Stimulated activated naive CD4-positive, alpha-beta T cell (primary cell): ENCODE measurements at places on chromosomes 4 and X.

DNA sequence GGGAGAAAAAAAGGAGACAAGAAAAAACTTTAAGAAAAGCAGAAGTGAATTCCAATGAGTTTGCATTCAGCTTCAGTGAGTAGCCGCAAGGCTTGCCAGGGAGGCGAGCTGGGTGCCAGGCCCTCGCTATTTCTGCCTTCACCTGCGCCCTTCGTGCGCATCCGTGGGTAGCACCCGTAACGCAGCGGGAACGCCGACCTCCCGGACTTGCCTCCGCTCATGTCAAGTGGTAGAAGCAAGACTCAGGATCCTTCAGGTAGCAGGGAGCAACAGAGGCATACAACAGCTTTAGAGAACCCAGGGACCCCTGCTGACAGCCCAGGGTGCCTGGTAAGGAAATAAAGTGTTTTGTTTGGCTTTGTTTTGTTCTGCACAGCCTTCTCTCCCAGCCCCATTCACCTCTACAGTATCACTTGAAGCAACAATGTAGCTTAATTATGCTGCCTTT lies 140.0 kb upstream of the BCOR start:
- DNase-seq = no peak

- no peak for DNase-seq
These were observed 51.8 kb downstream of the SCML1 start for GRCh38 chrX:17788956-17789562.

GRCh38 chr4:98377559-98377958 lies 116.4 kb downstream of the RAP1GDS1 start:
- no peak for DNase-seq

GRCh38 chr4:150569384-150569987 lies 12.5 kb upstream of the MAB21L2 start:
- DNase-seq = no peak

DNA sequence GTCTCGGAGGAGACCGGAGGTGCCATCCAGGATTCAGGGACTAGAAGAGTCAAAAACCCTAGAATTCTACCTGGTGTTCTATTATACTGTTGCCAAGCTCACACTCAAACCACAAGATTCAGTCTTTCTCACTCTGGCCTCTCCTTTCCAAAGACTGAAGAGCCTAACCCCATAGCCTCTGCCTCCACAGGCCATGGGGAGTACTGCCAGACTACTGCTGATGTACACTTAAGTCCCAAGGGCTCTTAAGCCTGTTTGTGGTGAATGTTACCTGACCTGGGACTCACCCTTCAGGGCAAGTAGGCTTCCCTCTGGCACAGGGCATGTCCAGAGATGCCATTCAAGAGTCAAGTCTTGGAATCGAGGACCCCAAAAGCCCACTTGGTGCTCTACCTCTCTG lies 58.9 kb upstream of the IRS4 start:
- no peak for DNase-seq

GRCh38 chr4:76177709-76178108 lies 29.5 kb upstream of the NUP54 start:
- no peak for DNase-seq

DNA sequence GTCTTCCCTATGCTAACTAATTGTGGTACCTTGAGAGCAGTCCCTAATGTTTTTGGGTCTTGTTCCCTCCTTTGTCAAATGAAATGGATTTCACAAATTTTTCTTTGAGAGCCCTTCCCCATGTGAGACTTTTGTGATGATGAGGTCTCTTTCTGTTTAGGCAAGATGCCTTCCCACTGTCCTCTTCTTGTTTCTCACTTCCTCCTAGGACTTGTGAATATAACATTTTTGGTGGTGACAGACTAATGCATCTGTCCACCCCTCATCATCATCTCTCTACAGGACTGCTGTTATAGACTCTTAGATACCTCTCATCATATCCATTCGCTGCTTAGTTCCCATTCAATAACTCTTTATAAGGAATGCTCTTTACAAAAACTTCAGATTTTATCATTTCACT lies 8.7 kb upstream of the ANK2 start:
- no peak for DNase-seq

DNA sequence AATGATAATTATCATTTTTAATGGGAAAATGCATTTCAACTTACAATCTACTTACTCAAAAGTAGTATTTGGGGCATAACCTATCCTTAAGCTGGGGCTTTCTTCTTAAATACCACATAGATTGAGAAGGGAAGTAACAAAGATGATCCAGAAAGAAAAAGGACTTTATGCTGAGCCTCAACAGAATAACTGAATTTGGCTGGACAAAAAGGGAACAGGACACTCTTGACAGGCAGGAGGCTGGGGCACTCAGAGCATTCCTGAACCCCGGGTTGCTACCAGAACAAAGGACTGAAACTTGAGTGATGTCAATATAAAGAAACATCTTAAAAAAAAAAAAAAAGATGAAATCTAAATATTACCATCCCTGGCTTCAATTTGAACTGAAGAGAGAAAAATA lies 23.9 kb downstream of the RELL1 start:
- DNase-seq = no peak

DNA sequence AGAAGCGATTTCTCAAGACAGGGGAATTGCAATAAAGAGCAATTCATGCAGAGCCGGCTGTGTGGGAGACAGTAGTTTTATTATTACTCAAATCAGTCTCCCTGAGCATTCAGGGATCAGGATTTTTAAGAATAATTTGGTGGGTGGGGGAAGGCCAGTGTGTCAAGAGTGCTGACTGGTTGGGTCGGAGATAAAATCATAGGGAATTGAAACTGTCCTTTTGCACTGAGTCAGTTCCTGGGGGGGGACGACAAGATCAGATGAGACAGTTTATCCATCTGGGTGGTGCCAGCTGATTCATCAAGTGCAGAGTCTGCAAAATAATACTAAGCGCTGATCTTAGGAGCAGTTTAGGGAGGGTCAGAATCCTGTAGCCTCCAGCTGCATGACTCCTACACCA lies 502.4 kb downstream of the NLGN4X start:
- DNase-seq = no peak

DNA sequence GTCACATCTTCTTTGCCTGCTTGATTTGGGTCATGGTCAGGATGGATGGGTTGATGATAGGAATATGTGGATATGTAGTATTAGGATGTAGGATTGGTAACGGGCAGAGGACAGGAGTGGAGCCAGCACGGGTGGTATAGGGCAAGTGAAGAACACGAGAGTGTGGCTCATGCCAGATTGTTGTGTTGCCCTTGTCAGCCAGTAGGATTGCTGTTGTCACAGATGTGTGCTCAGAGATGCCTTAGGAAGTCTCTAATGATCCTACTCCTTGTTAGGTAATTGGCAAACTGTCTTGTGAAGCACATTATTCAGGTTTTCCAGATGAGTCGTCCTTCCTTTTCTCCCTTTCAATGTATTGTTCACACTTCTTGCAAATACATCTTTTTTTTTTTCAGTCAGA lies 5.5 kb downstream of the ATP10D start:
- no peak for DNase-seq

GRCh38 chrX:77771601-77772000 lies 14.4 kb downstream of the ATRX start:
- no peak for DNase-seq

DNA sequence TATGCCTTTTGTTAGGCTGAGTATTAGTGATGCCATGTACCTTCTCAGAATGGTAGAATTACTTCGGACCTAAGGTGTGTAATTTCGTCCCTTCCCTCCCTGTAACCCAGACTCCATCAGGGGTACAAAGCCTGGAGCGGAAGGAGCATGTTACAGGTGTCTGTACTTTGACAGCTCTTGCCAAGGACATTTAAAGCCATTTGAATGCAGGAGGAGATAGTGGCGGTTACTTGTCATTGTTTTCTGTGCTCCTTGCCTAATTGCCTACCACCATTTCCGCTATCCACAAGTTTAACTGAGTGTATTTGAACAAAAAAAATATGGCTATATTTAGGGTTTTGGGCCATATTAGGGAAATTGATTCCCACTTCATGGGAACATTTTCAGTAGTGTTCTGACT lies 1.8 kb downstream of the FNIP2 start:
- DNase-seq = no peak

DNA sequence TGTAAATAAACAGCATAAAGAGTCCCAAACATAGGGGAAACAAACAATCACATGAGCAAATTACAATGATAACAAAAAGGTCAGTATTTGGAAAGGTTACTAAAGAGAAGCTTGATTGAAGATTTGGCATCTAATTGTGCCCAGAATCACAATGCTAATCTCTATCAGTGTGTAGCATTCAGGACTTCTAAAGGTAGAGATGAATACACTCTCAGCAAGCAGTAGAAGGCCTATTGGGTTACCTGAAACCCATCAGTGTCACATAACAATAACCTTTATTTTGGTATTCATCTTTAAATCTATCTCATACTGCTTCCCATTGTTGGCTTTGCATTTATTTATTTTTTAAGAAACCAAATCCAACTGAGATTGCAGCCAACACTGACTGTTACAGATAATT lies 319.5 kb downstream of the ACTRT1 start:
- no peak for DNase-seq

DNA sequence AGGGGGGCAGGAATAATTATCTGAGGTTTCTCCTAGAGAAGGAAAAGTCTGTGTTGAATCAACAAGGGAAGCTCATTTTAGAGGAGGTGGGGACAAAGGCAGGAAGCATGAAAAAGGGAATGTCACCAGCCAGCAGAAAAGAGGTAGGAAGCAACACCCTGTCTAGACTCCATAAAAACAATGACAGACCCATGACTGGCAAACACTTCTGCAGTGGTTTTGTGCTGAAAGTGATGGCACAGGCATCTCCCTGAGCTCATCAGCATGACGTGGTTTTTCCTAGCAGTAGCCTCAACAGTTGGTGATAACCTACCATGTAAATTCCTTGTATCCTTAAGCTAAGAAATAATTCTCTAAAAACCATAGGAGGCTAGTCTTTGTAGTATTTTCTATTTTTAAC lies 110.7 kb upstream of the GALNT7 start:
- no peak for DNase-seq

GRCh38 chr4:33060674-33061542 lies 2340.7 kb downstream of the PCDH7 start:
- DNase-seq = no peak

- DNase-seq = no peak
These were observed 7.0 kb downstream of the FHIP1A start for GRCh38 chr4:151415978-151416377.

DNA sequence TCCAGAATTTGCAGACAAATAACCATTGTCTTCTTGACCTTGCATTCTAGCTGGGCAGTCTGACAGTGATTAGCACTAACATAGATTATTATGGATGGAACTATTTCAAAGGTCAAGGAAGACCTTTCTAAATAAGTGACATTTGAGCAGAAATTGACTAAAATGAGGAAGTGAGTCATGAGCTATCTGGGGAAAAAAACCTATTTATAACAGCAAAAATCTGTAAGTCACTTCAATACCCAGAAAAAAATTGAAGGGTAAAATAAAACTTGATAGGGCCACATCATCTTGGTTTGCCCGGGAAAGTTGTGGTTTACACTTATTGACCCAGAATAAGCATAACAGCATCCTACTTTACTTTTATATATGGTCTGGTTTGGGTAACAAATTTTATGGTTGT lies 414.6 kb upstream of the HS3ST1 start:
- DNase-seq = no peak

DNA sequence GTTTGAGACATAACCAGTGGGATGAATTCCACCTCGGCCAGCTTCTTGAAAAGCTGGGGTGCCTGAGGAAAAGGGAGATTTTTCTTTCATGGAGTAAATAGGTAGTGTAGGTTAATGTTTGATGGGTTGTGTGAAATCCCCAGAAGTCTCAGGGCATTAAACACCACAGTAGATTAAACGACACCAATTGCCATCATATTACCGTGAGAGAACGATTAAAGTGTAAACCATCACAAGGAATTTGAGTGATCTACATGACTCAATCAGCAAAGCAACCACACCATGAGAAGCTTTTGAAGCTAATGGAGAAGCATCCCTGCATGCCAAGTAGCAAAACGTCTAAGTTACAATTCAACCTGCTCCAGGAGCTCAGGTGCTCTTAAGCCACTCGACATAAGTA lies 322.5 kb upstream of the GATB start:
- DNase-seq = no peak

- DNase-seq = no peak
These were observed 8.0 kb downstream of the SHOX start for GRCh38 chrX:638482-639131.

GRCh38 chr4:76206222-76206942 lies 7.2 kb downstream of the SCARB2 start:
- no peak for DNase-seq

GRCh38 chr4:174402470-174403176 lies 118.9 kb downstream of the CEP44 start:
- DNase-seq = no peak

- DNase-seq = no peak
These were observed 62.2 kb upstream of the TNIP3 start for GRCh38 chr4:121226362-121226761.

- DNase-seq = no peak
These were observed 100.8 kb upstream of the LIMCH1 start for GRCh38 chr4:41437111-41437536.

GRCh38 chr4:35912174-35912573 lies 332.1 kb downstream of the ARAP2 start:
- DNase-seq = no peak

GRCh38 chrX:70479922-70480659 lies 35.5 kb downstream of the DLG3 start:
- DNase-seq = no peak

GRCh38 chr4:105620640-105621323 lies 68.4 kb downstream of the ARHGEF38 start:
- no peak for DNase-seq

- no peak for DNase-seq
These were observed 231.9 kb downstream of the STPG2 start for GRCh38 chr4:97911236-97911906.
